ENCODE measurements at places on chromosomes 13 and 19. TPM values are rescaled to one million over a fixed set of nuclear protein-coding genes. Genes with fewer than 3 reads are reported as not detected.

The BEST2 gene
- total RNA-seq = not detected

DNA sequence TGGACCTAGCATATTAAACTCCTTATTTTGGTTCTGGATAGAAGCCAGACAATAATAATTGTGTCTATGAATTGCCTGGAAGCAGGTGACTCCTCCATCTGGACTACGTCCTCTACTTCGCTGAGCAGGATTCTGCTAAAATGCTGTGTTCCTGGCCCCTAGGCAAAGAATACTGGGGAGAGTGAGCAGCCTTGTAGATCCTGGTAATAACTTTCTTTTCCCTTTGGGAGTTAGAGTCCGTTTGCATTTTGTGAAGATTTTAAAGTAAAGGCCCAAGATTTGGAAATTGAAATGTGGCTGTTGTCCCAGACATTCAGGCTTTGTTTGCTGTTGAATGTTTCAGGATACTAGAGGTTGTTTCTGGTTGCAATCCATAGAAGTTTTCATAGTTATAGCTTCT is 511.9 kb upstream of the KLF12 start:
- DNase-seq = no peak

DNA sequence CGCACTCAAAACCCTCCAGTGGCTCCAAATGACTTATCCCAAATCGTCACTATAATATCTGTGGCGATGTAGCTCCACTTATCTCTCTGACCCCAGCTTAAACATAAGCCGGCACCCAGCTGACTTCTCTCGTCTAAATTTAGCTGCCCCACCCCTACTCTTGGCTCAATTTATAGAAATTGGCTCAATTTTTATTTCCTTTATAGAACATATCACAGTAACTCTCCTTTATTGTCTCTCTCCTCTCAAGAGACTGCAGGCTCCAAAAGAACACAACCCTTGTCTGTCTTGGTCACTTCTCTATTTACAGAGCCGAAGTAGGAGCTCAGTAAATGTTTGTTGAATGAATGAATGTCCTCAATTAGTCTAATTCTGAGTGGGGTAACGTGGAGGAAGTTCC is 805 bp downstream of the ZNF784 start:
- no peak for DNase-seq

DNA sequence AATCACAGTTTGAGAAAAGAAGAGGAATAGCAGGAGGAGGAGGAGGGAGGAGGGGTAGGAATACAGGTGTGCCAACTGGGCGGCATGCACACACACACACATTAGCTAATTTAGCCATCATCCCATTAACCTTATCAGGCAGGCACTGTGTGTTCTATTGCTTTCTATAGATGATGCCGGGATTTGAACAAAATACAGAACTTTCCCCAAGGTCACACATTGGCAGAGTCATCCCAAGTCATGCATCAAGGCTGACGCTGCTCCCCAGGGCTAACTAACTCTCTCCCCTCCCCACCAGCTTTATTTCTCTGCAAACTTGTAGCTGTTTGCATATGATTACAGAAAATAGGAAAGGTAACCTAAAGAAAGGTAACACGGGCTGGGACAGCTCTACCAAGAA is 83.0 kb downstream of the NUFIP1 start:
- DNase-seq = no peak

DNA sequence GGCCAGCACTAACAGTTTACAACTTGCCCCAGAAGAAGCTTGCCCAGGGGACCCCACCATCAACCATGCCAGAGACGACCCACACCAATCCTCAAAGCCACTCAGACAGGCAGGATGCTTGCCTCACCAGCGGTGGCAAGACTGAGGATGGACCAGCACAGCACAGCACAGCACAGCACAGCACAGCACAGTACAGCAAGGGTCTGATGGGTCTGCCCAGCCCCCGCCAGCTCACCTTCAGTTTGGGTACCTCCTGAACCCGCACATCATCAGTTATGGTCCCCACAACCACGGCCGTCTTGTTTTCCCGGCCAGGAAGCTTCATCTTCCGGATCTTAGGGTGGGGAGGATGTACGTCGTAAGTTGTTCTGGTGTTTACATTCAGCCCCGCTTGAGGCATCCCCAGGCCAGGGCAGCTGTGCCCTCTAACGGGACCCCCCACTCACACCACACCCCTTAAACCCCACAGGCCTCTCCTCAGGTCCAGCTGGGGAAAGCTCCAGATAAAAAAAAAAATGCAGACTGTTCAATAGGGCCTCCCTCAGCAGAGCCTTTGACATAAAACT is 1.7 kb upstream of the FAM83E start:
- DNase-seq = no peak

DNA sequence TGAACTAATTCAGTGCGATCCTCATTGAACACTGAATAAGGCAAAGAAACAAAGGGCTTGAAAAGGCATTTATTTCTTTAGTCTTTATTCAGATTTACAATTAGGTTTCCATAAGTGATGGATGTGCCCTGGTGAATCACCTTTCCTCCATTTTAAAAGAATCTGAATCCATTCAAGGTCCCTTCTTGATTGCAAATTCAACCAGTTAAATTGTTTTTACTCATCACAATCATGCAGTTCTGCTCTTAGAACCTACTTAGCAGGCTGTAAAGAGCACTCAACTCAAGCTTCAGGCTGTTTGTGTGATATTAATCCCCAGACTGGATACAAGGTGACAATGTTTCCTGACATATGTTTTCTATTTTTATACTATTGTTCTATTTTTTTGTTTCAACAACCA is 321.0 kb downstream of the TBC1D4 start:
- no peak for DNase-seq
